Urothelium cell line (cell line): ENCODE measurements at places on chromosomes 5 and 9.

GRCh38 chr9:126307322-126308061, 19.1 kb upstream of the MVB12B start:
- DNase-seq, result no peak

DNA sequence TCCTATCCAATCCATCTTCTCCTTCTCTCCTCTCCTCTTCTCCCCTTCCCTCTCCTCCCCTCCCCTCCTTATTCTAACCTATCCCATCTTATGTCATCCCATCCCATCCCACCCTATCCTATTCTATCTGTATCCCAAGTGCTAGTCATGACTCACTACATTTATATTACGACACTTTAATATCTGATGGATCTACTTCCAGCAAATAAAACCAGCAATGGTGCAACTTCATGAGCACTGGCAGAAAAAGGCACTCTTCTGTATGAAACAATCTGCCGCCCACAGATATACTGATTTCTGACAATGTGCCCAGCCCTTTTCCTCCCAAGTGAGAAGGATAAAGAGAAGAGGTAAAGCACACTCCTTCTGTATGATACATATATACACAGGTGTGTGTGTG, 86.6 kb upstream of the ANKH start:
- DNase-seq, result no peak

GRCh38 chr9:78023003-78023741, 8.4 kb downstream of the GNAQ start:
- no peak for DNase-seq

GRCh38 chr5:83472213-83472507, 616 bp downstream of the VCAN start:
- no peak for DNase-seq

GRCh38 chr5:140418862-140419520, 17.4 kb downstream of the ANKHD1 start:
- no peak for DNase-seq
